ENCODE measurements at places on chromosomes 6 and 20.

DNA sequence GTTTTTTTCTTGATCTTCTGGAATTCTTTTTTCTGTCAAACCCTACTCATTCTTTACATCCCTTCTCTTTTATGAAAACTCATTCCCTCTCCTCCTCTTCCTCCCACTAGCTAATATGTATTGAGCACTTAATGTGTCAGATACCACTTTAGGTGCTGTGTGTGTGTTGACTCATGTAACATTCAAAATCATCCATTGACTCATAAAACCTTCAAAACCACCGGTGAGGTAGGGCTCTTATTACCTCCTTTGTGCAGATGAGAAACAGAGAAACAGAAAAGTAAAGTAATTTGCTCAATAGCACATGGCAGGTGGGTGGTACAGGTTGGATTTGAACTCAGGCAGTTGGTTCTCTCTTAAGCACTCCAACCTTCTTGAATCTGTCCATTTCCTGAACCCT, 136.3 kb upstream of the NEDD9 start:
- no peak for DNase-seq

GRCh38 chr6:11968241-11968806, 43.8 kb upstream of the HIVEP1 start:
- DNase-seq, result no peak

- no peak for DNase-seq
Observed at GRCh38 chr20:45937765-45938164, 3.3 kb downstream of the PCIF1 start.

GRCh38 chr20:21569586-21569985, 55.7 kb upstream of the NKX2-2 start:
- no peak for DNase-seq

- no peak for DNase-seq
Observed at GRCh38 chr6:117494283-117494682, 11.8 kb downstream of the DCBLD1 start.

DNA sequence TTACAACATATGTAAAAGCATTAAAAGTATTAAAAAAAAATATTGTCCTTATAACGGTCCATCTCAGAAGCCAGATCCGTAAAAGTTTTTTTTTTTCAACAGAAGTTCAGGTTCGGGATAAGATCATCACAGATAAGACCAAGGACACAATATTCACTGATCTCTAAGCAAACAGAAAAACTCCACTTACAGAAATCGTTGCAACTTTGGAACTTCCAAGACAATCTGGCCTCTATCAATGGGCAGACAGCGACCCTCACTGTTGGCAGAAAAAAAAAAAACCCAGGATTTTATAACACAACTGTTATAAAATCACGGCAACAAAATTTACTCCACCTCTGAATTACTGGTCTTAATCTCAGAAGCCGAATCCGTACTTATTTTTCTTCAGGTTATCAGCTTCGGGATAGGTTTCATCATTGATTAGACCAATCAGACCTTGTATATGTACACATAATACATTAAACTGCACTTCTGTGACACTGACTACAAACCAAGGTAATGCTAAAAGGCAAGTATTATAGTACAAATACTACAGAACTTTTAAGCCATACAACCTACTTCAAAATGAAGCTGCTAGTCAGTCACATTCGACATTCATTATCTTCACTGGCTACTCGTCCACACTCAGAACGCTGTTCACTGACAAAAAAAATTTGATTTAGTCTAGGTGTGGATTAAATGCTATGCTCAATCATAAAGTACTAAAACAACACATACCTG, 34.7 kb upstream of the SYNCRIP start:
- no peak for DNase-seq

- no peak for DNase-seq
Observed at GRCh38 chr20:62336329-62336728, 30.8 kb downstream of the LAMA5 start.

- no peak for DNase-seq
Observed at GRCh38 chr6:124669713-124670480, 292.3 kb upstream of the RNF217 start.
